ENCODE measurements at places on chromosomes 13 and 19.

GRCh38 chr19:4431808-4432674, 25.6 kb downstream of the UBXN6 start:
- DNase-seq: no peak

GRCh38 chr19:35045667-35046300, 4.3 kb downstream of the HPN start:
- DNase-seq: peak; percentile 35

DNA sequence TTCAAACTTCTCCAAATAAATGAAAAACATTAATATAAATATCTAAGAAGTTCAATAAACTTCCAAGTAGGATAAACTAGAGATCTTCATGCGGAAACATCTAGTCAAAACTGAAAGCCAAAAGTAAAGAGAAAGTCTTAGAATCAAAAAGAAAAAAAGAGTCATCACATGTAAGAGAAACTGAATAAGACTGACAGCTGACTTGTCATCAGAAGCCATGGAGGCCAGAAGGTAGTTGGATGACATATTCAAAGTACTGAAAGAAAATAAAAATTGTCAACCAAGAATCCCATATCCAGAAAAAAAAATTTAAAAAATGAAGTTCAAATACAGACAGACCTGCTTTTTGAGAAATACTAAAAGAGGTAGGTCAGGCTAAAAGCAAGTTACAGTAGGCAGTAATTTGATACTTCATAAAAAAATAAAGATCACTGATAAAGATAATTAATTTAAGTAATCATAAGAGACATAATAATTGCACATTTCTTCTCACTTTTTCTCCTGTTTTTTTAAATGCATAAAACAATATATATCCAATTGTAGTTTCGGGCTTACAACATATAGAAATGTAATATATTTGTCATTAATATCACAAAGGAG, 327.6 kb upstream of the PCDH9 start:
- peak; percentile 38 for DNase-seq

- DNase-seq: no peak
These were observed 12.3 kb downstream of the ATP8B3 start for GRCh38 chr19:1799695-1800342.

GRCh38 chr19:21483589-21484170, 21.7 kb upstream of the ZNF429 start:
- peak; percentile 76 for DNase-seq

GRCh38 chr19:12982648-12983047, 12.6 kb upstream of the NFIX start:
- DNase-seq: no peak

DNA sequence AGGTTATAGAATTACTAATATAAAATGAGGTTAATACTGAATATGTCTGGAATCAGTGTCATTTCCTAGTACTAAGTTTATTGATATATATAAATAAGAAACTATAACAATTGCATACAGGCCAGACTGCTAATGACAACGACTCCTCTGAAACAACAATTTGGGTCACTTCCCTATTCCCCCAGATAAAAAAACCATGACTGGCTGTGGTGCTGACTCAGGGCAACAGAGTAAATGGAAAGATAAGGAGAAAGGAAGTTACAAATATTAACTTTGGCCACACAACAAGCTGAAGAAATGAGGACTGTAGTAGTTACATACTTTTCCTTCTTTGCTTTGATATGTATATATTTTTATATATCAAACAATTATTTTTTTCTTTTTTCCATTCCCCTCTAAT, 263.7 kb upstream of the PCDH9 start:
- DNase-seq: no peak

- DNase-seq: no peak
These were observed 134.1 kb upstream of the RXFP2 start for GRCh38 chr13:31605076-31605860.

GRCh38 chr13:85631801-85632200, 167.4 kb downstream of the SLITRK6 start:
- no peak for DNase-seq

DNA sequence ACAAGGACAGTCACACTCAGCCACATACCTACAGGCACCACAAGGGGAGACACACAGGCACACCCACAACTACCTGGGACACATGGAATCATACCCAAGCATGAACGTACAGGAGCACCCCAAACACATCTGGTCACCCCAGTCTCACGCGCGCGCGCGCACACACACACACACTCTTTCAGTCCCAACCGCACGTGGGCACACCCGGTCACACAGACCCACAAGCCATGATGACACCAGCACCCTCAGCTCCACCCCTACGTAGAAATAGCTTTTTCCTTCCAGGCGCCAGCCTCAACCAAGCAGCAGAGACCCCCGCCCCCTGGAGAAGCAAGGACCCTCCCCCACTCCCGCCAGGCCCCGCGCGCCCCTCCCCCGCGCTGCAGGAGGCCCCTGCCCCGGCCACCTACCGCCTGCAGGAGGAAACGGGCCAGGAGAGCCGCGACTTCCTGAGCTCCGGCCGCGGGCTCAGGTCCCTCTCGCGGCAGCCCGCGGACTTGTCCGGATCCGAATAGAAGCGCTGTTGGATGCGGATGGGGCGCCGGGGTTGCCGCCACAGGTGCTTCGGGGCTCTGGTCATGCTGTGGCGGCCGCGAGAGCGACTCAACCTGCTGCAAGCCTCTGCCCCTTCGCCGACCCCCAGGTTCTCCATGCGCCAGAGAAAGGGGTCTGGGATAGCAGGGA, 6.4 kb upstream of the PDE4C start:
- DNase-seq: no peak

DNA sequence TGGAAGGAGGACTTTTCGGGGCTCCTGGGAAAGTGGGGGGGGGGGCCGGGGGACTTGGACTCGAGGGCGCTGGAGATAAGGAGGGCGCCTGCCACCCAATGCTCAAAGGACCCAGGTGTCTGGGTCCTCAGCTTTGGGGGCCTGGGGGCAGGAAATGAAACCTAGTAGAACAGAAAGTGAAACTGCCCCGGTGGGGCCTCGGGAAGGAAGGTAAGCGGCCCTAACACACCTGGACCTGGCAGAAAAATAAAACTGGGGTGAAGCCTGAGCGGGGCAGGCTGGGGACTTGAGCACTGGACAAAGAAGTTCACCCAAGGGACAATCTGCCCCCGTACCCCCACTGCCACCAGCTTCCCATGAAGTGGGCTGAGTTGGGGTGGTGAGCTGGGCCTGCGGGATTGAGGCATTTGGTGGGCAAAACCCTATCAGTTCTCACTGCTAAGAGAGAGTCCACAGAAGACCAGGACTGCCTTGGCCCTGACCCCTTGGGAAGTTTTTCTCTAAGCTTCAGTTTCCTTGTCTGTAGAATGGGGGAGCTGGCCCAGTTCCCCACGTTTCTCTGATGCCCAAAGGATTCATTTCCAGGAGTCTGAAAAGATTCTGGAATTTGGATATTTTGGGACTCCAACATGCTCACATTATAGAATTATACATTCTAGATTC, 2.3 kb downstream of the PRKD2 start:
- peak; percentile 25 for DNase-seq

DNA sequence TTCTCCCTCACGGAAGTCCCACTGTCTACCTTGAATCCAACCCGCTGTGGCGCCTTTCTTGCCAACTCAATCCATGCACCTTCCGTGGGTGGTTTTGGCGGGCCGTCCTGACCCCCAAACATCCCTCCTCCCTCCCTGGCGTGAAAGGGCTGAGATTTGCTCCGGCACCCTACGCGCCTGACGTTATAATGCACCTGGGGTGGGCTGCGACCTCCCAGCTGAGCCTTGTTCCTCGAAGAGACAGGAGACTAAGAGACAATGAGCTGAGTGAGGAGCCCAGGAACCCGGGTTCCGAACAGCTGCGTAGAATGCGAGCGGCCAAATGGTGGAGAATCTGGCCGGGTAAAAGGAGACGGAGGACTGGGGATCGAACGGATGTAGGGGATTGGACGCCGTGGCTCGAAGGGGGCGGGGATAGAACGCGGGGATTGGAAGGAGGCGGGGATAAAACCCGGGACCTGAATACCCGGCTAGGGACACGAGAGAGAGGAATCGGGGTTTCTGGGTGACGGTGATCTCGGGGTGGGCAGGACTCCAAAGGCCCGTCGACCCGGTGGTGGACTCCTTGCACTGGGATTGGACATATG, at the start of gene CPT1C:
CPT1C (plus strand) TSS at position 461 of the 587 bp plus-strand sequence. CDS start 1,137 bp downstream, outside the sequence.
- DNase-seq: no peak

DNA sequence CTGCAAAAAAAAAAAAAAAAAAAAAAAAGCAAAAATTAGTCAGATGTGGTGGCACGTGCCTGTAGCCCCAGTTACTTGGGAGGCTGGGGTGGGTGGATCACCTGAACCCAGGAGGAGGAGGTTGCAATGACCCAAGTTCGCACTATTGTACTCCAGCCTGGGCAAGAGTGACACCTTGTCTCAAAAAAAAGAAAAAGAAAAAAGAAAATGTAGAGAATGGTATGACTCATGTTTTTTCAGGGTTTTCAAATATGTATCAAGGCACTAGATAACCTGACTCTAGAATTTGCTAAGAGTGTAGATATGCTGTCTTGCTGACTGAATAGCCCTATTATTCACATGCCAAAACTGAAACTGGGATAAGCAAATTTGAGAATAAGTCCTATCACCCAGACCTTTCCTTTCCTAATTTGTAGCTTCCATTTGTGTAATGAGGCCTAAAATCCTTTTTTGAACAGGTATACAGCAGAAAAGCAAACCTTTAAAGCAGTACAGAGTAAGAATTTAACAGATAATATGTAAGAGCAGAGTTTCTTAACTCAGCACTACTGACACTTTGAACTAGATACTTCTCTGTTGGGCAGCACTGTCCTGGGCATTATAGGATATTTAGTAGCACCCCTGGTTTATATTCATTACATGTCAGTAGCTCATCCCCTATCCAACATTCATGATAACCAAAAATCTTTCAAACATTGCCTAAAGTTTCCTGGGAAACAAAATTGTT, 108.6 kb downstream of the ELF1 start:
- no peak for DNase-seq

DNA sequence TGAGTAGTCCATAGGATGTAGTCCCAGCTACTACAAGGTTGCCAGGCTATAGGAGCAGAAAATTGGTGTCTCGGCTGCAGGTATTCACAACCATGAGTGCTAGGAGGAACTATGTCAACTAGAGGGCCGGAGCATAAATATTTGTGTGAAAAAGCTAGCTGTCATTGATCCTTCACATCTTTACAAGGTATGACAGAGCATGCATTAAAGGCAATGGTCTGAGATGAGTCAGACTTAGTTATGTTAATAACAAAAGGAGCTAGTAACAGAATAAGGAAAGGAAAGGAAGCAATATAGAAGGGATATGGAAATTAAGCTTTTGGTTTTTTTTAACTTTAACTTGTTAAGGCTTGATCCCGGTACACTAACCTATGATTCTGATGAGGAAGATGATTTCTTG, 40.9 kb upstream of the PSG9 start:
- no peak for DNase-seq

DNA sequence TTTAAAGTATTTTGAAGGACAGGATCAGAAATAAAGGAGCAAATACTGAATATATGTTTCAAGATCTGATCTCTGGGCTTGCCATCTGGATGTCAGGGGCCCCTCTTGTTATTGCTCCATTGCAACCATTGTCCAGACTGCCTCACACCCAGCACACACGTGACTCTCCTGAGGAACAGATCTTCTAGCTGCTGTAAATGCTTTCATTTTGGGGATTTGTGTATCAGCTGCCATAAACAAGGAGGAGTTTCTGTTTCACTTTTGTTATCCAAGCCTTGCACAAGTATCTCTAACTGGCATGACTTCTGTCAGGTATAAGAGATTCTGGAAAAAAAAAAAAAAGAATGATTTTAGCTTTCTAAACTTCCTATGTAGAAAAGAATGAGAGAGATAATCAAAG, 1624.1 kb upstream of the PRR20A start:
- no peak for DNase-seq

DNA sequence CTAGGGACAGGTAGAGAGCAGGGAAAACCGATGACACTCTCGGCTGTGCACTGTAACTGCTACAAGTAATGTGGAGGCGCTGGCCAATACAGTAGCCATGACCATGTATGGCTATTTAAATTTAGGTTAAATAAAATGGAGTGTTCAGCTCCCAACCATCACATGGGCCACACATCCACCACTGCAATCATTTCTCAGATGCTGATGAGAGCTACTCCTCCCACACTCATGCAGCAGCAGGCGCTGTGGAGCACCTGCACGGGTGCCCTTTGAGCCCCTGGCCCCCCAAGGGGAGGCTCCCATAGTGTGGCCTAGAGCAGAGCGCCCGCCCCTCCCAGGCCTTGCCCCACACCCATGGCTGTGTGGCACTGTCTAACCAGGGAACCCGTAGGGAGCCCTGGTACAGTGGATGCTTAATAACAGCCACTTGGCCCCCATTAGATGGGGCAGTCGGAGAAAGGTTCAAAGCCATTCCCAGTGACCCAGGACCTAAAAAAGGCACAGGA, 6.0 kb downstream of the ACP4 start:
- DNase-seq: peak; percentile 43

DNA sequence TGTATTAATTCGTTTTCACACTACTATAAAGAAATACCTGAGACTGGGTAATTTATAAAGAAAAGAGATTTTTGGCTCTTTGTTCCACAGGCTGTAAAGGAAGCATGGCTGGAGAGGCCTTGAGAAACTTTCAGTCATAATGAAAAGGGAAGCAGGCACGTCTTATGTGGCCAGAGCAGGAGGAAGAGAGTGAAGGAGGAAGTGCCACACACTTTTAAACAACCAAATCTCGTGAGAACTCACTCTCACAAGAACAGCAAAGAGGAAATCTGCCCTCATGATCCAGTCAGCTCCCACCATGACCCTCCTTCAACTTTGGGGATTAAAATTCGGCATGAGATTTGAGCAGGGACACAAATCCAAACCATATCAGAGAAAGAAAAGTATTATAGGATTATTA, 1255.9 kb upstream of the MIR17HG start:
- no peak for DNase-seq

DNA sequence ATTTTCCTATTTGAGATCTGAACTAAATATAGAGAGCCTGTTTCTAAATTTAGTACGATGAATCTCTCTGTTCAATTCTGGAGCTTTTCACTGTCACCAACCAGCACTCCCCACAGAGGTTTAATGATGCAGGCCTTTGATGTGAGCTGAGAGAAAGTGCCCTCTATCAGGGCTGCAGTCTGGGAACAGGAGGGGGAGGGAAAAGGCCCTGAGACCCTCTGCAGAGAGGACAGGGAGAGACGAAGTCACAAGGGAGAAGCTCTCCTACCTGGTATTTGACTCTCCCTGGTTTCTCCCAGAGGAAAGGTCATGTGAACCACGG, 206.8 kb upstream of the SOX1 start:
- no peak for DNase-seq

DNA sequence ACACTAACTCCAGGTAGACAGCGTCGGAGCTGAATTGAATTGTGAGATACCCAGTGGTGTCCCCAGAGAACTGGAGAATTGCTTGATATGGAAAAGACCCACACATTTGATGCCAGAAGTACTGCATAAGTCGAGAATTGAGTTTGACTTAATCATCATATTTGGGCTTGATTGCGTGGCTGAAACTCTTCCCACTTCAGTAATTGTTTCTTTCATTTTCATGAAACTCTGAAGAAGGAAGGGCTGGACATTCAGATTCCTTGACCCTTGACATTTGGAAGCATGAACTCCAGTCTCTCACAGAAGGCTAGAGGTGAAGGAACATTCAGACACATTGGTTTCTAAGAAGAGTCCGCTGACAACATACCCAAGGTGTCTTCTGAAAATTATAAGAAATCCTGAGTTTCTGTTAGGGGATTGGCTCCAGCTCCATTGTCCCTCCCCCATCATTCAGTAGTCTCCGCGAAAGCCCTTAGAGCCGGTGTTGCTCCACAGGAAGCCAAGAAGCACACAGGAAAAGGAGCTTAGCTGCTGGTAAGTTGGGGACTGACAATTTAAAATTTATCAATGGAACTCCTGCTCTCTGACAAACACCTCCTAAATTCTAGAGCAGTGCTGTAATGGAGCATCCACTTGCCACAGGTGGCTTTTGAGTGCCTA, at the start of gene FPR2:
FPR2 (plus strand) TSS at position 484 of the 660 bp plus-strand sequence. CDS start 7,479 bp downstream, outside the sequence.
- no peak for DNase-seq
